Naive thymus-derived CD4-positive, alpha-beta T cell (primary cell): ENCODE measurements at places on chromosomes 6 and 20.

GRCh38 chr20:37627767-37628130 is 66.1 kb upstream of the CTNNBL1 start:
- no peak for DNase-seq

GRCh38 chr20:34927736-34928135 is 27.9 kb downstream of the GSS start:
- no peak for DNase-seq

- DNase-seq: no peak
Measured at GRCh38 chr6:34982424-34982852, 93.4 kb downstream of the ANKS1A start.

DNA sequence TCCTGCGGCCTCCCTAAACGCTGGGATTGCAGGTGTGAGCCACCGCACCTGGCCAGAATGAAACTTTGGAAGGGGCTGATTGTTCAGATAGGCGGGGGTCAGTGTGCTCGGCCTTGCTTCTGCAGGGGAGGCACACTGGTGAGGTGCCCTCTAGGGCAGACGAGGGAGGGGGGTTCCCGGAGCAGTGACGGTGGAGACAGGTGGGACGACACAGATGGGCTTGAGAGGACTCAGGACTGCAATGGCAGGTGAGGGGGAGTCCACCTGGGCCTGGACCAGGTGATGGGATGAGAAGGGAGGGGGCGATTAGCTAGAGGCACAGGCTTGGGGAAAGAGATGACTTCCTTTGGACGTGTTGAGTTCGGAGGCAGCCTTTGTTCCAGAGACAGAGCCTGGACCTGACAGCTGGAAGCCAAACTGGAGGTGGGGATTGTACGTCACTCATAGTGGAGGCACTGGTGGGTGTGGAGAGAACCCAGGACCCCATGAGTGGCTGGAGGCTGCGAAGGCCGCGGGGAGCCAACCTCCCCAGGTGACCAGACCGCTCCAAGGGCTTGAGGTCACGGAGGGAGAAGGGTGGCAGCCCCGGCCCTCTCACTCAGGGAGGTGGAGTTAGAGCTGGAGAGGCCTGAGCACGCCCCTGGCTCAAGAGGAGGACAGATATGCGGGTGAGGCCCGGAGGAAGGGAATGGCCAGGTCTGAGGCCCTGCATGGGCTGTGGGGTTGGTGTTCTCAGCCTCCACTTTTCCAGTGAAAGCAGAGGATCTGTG is 10.5 kb upstream of the MAP1LC3A start:
- DNase-seq: no peak

- no peak for DNase-seq
Measured at GRCh38 chr20:46355778-46356177, 47.5 kb upstream of the CDH22 start.

DNA sequence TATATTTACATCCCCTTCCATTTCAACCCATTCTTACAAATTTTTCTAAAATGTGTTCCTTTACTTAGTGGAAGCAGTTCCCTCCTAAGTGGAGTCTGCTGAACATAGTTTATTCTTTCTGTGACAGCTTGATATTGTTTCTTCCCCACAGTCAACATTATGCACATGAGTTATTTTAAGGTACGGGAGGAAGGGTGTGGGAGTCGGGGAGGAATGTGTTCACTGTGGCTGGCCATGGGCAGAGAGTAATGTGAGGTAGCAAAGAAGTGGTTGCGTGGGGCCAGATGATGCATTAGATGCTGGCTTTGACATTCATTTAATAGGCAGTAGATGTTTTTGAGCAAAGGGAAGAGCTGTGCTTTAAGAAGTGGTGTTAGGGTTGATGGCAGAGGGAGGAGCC is 98.5 kb downstream of the ARMC2 start:
- no peak for DNase-seq

DNA sequence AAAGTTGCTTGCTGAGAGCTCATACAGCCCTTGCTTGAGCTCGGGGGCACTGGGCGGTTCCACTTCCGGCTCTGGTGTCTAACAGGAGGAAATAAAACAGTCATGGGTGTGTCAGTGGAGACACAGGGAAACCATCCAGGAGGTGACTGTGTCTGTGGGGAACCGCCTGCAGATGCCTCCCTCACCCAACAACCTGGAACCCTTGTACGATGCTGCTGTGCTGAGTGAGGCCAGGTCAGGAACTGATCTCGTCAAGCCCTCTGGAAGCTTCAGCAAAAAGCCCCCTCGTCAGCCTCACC is 15.5 kb downstream of the TXNDC5 start:
- DNase-seq: no peak

DNA sequence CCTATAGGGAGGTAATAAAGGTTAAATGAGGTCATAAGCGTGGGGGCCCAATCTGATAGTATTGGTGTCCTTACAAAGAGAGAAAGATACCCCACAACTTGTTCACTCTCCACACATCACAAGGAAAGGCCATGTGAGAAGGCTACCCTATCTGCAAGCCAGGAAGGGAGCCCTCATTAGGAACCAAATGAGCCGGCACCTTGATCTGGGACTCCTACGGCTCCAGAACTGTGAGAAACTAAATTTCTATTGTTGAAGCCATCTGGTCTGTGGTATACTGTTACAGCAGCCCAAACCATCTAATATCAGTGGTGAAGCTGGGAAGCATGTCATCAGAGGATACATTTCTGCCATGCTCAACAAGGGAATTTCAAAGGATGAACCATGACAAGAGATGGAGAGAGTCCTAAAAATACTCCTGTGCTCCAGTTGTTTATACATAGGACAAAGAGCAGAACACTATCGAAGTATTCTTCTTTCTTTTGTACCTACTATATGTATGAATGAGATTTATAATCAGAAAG is 10.4 kb downstream of the COX7A2 start:
- no peak for DNase-seq

DNA sequence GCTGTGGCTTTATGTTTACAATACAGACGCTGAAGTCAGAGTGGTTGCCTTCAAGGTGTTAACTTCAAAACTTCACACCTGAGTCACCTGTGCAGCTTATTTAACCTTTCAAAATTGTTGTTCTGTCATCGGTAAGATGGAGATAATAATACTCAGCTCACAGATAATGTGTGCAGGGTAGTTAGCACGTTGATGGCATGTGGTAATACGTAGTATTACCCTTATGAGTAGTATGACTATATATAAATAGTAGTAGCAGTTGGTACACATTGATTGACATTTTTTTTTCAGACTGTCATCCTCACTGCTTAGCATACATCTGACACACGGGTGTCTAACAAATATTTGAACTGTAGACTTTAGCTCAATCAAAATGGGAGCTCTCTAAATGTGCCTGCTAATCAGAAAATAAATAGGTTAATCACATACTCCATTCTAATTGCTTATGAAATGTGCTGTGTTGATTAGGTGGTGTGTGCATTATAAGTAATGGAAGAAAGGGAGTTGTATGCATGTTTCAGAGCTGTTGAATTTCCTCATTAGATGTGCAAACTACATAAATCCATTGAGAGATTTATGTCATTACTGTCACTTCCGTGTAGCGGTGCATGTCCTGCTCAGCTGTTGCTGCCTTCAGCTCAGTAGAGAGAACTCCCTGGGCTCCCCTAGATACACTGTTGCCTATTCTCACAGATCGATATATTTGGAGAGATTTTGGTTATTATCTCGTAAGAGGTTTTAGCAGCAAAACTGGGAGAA is 11.2 kb upstream of the MROH8 start:
- no peak for DNase-seq
